ENCODE measurements at places on chromosomes 7 and 10.

- DNase-seq = no peak
These were observed 743 bp upstream of the POR start for GRCh38 chr7:75914169-75914654.

DNA sequence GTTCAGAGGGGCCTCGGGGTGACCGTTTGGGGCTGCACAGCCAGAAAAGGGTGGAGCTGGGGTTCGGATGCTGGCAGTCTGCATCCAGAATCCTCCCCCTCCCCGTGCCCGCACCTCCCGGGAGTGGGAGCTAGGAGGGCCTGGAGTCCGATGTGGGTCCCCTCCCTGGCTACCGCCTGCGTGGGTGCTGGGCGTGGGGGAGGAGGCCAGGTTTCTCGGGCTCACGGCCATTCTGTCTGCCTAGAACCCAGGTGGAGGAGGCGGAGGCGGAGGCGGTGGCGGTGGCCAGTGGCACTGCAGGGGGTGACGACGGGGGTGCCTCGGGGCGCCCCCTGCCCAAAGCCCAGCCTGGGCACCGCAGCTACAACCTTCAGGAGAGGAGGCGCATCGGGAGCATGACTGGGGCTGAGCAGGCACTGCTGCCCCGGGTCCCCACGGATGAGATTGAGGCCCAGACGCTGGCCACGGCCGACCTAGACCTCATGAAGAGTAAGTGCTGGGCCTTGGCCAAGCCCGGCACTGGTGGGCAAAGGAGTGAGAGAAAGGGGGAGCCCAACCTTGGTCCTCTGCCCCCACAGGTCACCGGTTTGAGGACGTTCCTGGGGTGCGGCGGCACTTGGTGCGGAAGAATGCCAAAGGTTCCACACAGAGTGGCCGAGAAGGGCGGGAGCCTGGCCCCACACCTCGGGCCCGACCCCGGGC, 7.0 kb downstream of the SLC4A2 start:
- no peak for DNase-seq

GRCh38 chr7:28123752-28124151, 56.8 kb downstream of the JAZF1 start:
- DNase-seq = no peak

DNA sequence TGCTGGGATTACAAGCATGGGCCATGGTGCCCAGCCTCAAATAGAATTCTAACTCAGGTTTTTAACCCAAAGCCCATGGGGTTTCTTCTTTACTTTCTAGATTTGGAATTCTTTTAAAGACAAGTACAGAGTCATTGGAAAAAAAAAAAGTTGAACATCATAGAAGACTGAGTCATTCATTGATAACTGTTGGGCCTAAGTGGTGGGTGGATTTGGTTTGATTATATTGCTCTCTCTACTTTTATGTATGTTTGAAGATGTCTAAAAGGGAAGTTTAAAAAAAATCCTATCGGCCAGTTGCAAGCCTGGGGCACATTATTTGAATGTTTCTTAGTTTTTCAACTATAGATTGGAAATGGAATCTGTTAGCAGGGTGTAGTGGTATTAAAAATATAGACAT, 49.7 kb downstream of the INPP5F start:
- no peak for DNase-seq

- no peak for DNase-seq
These were observed 2.4 kb upstream of the MEOX2 start for GRCh38 chr7:15688911-15689310.

- DNase-seq = no peak
These were observed 115.8 kb downstream of the TMEM130 start for GRCh38 chr7:98753989-98754479.

- DNase-seq = no peak
These were observed 202.7 kb upstream of the PRSS58 start for GRCh38 chr7:142460402-142461117.

- no peak for DNase-seq
These were observed 11.1 kb upstream of the CPA1 start for GRCh38 chr7:130369110-130369711.

DNA sequence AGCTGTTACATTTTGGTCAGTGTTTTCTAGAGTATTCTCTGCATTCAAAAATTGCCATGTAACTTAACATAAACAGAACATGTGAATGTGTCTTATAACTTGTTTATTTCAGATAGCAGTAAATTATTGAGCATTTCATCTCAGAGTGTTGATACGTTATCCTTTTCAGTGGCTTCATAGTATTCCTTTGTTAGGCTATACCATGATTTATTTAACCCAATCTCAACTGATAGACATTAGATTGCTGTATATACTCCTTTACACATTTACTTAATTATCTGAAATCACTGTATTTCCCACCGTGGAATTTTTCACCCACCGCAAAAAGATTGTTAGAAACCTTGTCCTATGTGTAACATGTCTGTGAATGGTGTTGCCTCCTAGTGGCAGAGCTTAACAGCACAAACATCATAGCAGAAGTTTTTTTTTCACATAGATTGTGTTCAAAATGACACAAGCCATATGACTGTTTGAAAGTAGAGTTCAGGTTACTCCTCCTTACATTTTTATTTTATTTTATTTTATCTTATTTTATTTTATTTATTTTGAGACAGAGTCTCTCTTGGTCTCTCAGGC, 21.4 kb downstream of the SLF2 start:
- no peak for DNase-seq
